ENCODE measurements at places on chromosomes 16 and 17. TPM values are rescaled to one million over a fixed set of nuclear protein-coding genes. Genes with fewer than 3 reads are reported as not detected.
A peak's percentile ranks its signal among the peaks of the same experiment; 100 is the strongest.

DNA sequence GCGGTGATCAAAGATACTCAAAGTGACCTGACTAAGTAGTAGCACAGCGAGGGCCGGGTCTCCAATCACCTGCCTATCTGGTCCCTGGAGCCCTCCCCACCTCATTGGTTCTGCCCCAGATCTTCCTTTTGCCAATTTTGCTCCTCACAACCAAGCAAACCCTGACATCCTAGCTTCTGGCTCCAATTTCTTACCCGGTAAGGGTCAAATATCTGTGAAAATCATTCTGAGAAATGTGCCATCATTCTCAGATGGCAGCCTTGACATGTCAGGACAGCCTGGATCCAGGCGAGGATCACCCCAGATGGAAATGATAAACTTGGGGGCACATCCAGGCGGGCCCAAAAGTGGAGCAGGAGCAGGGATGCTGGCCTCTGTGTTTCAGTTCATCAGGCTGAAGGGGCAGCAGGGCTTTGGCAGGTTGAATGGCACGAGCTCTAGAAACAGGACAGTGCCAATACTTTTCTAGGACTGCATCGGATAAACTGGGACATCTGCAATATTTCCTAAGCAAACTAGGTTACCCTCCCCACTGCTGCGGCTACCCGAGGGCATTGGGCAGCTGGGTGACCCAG is 83.9 kb downstream of the SHISA6 start:
- DNase-seq: no peak

DNA sequence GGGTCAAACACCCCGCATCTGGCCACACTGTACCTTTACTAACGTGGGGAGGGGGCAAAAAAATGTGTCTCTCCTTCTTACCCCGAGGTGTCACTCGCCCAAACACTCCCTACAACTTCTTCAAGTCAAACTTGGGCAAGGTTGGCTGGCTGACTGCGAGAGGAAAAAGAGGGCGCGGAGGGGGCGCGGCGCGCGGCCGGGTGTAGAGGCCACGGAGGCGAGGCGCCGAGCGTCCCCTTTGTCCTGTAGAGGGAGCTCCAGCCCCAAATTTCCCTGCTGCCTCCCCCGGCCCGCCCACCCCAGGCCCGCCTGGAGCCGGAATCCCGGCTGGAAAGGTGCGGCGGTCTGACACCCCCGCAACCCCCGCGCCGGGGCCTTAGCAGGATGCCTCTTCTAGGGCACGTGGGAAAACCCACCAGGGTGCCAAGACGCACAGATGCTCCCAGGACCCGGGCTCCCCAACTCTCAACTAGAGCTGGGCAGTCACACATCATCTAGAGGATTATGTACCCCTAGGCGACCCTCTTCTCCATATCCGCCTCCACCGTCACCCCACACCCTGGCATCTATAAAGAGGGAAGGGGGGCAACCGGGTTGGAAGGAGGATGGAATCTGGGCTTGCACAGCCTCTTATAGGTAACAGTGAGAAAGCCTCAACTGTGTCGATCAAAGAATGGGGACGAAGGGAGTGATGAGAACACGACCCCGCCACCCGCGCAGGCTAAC is 4.2 kb downstream of the IRX3 start:
- no peak for DNase-seq

TLCD1 gene
- 7.5 TPM for total RNA-seq

- peak; percentile 95 for DNase-seq
These were observed 259.7 kb downstream of the SEC14L1 start for GRCh38 chr17:77400445-77400870.

DNA sequence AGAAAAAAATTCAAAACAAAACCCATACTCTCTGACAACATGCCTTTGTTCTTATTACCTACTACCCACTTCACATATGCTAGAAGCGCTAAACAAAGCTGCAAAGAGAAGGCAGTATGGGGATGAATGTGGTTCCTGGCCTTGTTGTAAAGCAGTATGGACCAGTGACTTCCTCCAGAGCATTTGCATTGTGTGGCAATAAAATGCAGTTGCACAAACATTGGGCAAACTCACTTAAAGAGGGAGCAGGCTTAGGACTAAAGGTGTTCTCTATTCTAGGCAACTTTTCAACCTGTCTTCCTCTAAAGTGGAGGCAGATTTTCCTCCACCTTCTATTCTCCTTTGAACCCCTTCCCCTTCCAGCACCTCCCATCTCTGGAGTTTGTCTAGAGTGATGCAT is 17.1 kb downstream of the TMIGD1 start:
- DNase-seq: no peak

GRCh38 chr17:16944334-16945135 is 27.4 kb downstream of the TNFRSF13B start:
- DNase-seq: peak; percentile 17

GP1BA gene
- total RNA-seq: not detected

OMG gene
- not detected for total RNA-seq

DNA sequence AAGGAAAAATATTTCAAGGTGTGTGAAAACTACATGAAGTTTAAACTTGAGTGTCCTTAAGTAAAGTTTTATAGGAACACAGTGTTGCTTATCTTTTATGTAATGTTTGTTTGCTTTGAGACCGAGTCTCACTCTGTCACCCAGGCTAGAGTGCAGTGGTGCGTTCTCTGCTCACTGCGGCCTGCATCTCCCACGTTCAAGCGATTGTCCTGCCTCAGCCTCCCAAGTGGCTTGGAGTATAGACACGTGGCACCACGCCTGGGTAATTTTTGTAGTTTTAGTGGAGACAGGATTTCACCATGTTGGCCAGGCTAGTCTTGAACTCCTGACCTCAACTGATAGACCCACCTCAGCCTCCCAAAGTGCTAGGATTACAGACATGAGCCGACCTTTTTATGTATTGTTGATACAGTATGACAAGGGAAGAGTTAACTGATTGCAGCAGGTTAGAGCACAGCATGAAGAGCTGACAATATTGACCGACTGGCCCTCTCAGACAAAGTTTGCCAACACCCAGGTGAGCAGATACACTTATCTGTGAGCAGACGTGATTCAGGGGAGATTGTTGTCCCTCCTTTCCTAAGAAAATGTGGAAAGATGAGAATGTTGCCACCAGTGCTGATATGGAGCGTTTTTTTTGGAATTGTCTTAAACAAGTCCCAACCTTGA is 373.7 kb downstream of the WWOX start:
- no peak for DNase-seq

BAIAP2 gene
- total RNA-seq: 26.0 TPM

KAT8 gene
- 42.6 TPM for total RNA-seq

CCL23 gene
- total RNA-seq: not detected

- DNase-seq: no peak
These were observed 24.1 kb downstream of the MYBBP1A start for GRCh38 chr17:4530799-4531730.

DNA sequence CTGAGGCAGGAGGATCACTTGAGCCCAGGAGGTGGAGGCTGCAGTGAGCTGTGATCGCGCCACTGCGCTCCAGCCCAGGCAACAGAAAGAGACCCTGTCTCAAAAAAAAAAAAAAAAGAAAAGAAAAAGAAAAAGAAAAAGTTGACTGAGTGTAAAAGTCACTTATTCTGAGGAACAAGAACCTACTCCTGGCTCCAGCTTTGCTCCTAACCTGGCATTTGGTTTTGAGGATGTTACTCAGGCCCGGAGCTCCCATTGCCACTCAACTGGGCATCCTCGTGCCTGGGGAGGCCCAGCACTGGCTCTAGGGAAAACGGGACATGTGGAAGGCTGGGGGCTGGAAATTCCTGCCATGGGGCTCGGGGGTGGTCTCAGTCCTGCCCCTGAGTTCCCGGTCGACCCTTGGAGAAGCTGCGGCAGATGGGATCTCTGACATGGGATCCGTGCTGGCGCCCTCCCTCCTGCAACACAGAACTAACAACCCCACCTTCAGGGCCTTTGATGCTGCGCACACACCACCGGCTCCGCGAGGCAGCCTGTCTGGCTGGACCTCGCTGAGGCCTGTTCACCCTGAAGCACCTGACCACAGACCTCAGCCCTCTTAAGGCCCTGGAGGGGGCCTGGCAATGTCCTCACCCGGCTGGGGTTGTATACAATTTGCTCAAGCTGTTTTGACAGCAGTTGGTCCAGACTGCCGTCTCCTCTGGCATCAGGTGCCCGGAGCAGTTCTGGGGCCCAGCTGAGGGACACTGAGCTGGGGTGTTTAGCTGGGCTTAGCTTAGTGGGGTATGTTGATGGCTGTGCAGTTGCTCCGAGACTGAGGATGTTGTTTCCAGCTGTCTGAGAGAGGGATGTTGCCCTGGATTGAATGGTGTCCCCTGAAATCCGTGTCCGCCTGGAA is 12.3 kb downstream of the CD7 start:
- DNase-seq: peak; percentile 76

- DNase-seq: no peak
These were observed 99.9 kb upstream of the CORO6 start for GRCh38 chr17:29722411-29723198.

RNF112 gene
- 2.4 TPM for total RNA-seq

DNA sequence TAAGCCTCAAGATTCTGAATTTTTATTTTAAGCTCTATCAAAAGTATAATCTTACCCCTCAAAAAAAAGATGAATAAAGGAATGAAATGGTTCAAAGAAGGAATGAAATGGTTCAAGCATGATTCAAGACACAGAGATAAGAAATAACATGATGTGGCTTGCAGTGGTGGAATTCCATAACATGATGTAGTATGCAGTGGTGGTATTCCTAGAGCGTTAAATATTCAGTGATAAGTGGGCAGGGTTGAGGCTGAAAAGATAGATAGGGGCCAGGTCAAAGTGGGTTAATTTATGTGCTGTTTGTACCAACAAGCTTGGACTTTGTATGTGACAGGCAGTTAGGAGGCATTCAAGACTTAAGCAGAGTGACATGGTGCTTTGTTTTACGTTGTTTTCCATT is 29.6 kb downstream of the TNRC6A start:
- DNase-seq: no peak

DNA sequence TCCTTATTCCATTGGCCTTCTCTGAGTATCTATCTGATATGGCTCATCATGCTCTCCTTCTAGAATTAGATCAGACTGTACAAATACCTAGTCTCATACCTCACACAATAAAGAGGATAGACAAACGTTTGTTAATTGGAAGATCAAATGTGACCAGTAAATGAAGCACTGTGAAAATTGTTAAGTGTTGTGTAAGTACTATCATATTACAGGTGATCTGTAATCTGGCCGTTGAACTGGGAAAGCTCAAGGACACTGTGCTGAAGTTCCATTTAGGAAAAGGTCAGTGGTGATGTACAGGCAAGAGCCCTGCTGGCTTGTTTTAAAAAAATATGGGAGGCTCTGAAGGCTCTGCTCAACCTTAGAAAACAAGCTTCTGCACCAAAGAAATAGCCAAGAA is 38.5 kb upstream of the CORO6 start:
- DNase-seq: no peak

MSI2 gene
- total RNA-seq: 76.6 TPM

- DNase-seq: no peak
These were observed 25.2 kb downstream of the C17orf67 start for GRCh38 chr17:56808503-56808902.

GRCh38 chr17:62707425-62707739 is 79.9 kb downstream of the MRC2 start:
- DNase-seq: no peak

GRCh38 chr16:66853261-66854139 is 9.3 kb downstream of the CA7 start:
- DNase-seq: no peak

MAF gene
- total RNA-seq: 3.2 TPM

SLC47A1 gene
- not detected for total RNA-seq

BCAR1 gene
- total RNA-seq: 21.7 TPM

- DNase-seq: no peak
These were observed 505.8 kb downstream of the KCNJ2 start for GRCh38 chr17:70675070-70675590.

KRTAP1-5 gene
- not detected for total RNA-seq

DNA sequence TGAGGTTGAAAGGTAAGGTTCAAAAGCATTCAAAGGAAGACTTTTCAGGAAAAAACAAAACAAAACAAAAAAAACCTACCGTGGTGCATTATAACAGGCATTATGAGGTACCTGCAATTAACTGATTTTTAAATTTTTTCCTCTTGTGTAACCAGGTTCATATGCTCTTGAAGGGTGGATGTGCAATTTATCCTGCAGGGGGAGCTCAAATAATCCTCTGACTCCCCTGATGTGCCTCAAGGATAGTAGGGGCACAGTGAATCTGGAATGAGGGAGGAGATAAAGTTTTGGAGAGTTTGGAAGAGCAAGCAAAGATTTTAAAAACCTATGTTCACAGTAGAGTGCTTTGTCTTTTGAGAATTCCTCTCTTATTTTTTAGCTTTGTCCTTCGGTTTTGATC is 1349.4 kb downstream of the CDH8 start:
- no peak for DNase-seq

SRL gene
- 71.0 TPM for total RNA-seq

KIAA0753 gene
- total RNA-seq: 14.3 TPM

- no peak for DNase-seq
These were observed 24.0 kb downstream of the ADGRG5 start for GRCh38 chr16:57566436-57566835.

PFAS gene
- 55.8 TPM for total RNA-seq

CHST6 gene
- total RNA-seq: not detected

DNA sequence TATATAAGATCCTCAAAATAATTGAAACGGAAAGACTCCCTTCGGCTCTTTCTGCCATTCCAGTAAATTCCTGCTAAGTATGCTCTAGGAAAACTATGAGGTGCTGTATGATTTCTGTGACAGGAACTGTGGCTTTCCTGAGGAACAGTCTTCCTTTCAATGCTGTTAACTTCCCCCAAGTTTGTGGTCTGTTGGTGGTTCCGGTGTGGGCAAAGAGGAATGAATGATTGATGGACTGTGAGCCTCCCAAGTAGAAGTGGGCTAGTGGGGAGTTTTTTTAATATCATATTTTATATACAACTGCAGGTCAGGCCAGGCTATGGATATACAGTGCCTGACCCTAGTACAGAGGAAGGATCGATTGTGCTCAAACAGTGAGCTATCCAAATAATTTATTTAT is 560.7 kb upstream of the RBFOX1 start:
- no peak for DNase-seq

NPIPB5 gene
- total RNA-seq: 51.5 TPM

- peak; percentile 97 for DNase-seq
These were observed 24.0 kb upstream of the SSTR5 start for GRCh38 chr16:1048442-1049112.

DNA sequence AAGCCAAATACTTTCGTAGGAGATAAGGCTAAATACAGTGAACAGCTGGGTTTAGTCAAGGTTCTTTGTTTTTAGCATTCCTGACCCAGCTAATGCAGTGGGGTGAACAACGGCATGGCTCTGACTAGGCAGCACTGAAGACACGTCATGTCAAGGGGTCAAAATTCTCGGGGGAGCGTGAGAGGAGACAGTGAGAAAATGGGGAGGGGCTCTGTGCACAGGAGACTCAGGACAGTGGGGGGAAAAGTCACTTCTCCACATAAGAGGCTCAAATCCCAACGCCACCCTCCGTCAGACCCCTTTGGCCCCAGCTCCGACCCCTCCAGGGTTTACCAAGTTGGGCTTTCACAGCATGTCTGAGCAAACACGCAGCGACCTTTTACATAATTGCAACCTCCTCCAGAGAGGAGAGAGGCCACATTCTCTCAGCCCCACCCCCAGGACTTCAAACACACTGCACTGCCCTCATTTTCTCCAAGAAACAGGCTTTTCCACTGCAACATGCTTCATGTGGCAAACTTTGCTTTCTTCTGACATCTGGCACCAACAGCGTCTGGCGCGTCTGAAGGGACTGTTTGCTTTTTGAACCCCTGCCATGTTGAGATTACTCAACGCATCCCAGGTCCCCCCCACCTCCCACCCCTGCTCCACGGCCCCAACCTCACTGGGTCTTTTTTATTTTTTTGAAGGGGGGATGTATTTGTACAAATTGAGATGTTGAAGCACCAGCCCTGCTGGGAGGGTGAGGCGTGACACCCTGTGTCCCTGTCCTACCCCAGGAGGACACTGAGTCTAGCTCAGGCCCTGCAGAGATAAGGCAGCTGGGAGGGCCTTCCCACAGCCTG is 30.0 kb downstream of the AXIN2 start:
- DNase-seq: peak; percentile 76

IGFALS gene
- not detected for total RNA-seq

Data from SJCRH30 (cell line).